ENCODE measurements at places on chromosomes 1 and 21.
A peak's percentile ranks its signal among the peaks of the same experiment; 100 is the strongest.

DNA sequence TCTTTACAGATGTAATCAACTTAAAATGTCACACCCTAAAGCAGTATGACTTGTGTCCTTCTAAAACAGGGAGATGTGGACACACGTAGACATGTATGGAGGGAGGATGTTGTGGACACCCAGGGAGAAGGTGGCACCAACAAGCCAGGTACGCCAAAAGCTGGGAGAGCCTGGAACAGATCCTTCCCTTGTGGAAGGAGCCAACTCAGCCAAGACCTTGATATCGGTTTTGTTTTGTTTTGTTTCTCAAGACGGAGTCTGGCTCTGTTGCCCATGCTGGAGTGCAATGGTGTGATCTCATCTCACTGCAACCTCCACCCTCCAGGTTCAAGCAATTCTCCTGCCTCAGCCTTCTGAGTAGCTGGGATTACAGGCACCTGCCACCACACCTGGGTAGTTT lies 45.6 kb downstream of the CHAF1B start:
- DNase-seq, result no peak

DNA sequence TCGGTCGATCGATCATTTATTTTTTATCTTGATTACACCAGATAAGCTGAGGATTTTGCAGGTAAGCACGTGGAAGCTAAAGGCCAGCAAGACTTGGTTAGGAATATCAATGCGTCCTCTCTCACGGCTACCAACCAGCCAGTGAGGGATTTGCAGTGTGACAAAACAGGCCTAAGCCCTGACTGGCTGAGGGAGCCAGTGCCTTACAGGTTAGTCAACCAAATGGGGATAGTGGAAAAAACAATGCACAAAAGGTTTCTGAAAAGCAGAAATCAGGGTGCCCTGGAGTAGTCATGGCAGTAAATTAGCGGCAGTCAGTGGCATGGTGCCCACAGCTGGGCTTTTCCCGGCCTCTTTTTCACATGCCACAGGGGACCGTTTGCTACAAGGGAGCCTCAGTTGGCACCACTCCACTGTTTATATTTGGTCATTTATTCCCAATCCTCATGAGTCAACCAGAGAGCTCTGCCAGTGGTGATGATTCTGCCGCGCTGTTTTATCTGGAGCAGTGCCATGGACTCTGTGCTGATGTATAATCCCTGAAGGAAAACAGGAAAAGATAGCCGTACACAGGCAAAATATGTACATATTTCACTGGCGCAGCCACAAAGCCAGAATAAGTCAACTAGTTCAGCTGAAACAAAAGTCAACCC lies 167.6 kb downstream of the RHOU start:
- DNase-seq, result peak; percentile 98

DNA sequence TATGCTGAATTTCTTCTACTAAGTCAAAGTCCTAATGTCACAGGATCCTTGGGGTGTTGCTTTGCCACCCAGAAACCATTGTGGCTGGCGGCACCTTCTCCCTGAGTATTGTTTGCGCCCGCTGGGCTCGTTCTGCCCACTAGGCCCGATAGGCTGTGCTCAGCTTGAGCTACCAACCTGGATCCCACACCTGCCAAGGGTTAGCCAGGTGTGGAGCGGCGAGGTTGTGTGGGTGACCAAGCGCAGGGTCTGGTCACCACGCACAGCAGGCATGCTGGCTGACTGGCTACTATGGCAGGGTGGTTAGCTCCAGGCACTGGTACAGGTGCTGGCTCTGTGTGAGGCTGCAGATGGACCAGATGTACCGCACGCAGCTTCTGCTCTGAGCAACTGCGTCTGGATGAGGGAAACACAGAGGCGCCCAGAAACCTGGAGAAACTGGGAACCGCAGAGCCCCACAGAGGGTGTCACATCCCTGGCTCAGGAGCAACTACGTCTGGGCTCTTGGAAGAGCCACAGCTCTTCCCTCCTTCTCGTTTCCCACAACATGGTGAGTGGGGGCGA lies 50.3 kb upstream of the SCYL3 start:
- DNase-seq, result no peak

- DNase-seq, result peak; percentile 77
Observed at GRCh38 chr1:24914226-24915069, 15.6 kb downstream of the RUNX3 start.

DNA sequence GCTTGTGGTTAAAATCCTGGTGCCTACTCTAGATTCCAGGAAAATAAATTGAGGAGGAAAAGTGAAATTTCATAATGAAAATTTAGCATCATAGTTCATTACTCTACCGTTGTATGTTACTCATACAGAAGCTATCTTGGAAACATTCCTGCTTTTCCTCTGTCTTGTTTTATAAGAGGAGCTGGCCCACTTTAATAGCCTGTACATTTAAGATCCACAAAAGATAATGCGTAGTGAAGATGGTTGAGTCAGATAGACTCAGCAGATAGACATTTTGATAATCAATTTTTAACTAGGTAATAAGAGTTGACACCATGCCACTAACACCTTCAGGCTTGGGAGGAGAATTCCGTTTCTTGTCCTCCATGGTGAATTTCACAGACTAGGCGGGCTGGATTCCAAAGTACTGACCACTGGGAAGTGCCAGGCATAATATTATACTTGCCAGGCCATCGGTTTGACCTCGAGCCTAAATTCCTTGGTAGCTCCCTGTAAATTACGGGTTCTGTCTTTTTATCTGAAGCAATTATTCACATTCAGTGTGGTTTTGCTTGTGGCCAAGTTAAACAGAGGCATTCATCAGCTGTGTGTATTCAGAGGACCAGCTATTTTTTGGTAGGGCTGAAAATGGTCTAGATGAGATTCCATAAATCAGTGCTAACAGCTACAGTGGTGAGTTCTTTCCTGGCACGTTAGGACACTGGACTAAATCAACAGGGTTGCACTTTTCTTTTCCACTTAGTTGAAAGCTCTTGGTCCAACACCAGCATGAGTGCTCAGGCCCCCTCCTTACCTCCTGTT lies 111.9 kb upstream of the KAZN start:
- peak; percentile 98 for DNase-seq

DNA sequence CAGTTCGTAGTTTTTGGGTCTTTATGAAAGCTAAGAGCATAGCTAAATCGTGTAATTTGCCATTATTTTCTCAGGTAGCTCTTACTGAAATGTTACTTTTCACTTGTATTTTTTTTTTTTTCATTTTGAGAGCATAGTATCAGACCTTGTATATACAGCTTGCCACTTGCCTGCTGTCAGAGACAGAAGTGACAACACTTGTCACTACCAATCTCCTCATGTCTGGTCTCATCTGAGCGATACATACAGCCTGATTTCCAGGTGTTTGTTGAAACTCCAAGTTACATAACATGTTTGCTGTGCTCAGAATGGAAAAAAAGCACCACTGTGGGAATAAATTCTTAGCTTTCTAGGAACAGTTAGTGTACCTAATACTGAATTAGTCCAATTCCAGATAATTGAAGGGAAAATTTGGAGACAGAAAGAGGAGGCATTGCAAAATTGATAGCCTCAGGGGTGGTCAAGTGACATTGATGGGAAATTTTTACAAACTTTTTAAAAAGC lies 621.4 kb upstream of the PKN2 start:
- no peak for DNase-seq

- no peak for DNase-seq
Observed at GRCh38 chr1:112791723-112792104, 76.6 kb upstream of the PPM1J start.

DNA sequence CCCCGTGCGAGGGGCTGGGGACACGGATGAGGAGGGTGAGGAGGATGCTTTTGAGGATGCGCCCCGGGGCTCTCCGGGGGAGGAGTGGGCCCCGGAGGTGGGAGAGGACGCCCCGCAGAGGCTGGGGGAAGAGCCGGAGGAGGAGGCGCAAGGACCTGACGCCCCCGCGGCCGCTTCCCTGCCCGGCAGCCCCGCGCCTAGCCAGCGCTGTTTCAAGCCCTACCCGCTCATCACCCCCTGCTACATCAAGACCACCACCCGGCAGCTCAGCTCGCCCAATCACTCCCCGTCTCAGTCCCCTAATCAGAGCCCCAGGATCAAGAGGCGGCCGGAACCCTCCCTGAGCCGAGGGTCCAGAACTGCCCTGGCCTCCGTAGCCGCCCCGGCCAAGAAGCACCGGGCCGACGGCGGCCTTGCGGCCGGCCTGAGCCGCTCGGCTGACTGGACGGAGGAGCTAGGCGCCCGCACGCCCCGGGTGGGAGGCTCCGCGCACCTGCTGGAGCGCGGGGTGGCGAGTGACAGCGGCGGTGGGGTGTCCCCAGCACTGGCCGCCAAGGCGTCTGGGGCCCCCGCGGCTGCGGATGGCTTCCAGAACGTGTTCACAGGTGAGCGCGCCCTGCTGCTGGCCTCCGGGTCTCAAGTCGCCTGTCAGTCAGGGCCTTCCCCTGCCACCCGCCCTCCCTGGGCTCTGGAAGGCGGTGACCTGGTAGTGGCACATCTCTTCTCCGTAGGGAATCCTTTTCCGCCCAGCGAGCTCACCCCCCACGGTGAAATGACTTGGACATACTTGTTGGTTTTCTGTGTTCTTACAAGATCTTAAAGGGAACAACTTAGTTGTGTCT lies 1.7 kb downstream of the FMN2 start:
- no peak for DNase-seq

DNA sequence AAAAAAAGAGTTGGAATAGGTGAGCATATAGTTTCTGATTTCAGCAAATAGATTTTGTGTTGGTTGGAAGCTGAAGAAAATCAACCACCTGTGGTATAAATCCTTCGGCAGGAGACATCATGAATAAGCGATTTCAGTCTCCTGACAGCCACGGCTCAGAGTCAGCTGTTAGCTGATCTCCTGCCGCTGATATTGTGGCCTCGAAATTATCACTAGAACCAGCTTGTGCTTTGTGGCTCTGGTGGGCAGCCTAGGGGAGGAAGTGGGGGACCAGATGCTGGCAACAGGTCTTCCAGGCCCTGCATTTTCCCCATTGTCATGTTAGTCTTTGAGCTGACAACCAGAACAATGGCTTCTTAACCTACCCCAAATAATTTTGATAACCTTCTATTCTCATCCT lies 842 bp upstream of the GCSAML start:
- DNase-seq, result no peak

GRCh38 chr1:100400404-100400803 lies 48.1 kb downstream of the CDC14A start:
- no peak for DNase-seq
